Progenitor cell of endocrine pancreas (in vitro differentiated cells): ENCODE measurements at places on chromosomes 12 and 14. TPM values are rescaled to one million over a fixed set of nuclear protein-coding genes. Genes with fewer than 3 reads are reported as not detected.

GRCh38 chr14:77322250-77322902 lies 1.5 kb downstream of the GSTZ1 start:
- H3K4me3 ChIP-seq: peak overlapping the region; percentile 98
- no peak for DNase-seq
- no peaks in the 10 kb centered on the region for H3K36me3 ChIP-seq
- H3K27me3 ChIP-seq: no peaks in the 10 kb centered on the region
- H3K4me1 ChIP-seq: peaks cover 26% of the 10 kb centered on the region

- peaks cover 15% of the 10 kb centered on the region for H3K4me1 ChIP-seq
- DNase-seq: no peak
- no peak overlapping the region for H3K4me3 ChIP-seq
- no peak overlapping the region for H3K27ac ChIP-seq
- no peaks in the 10 kb centered on the region for H3K36me3 ChIP-seq
Observed at GRCh38 chr12:51922762-51923505, 15.6 kb downstream of the ACVRL1 start.

KIF5A gene
- total RNA-seq: 2.5 and 2.8 TPM in 2 replicates

TPH2 gene
- total RNA-seq: not detected in 2 replicates

- peaks cover 10% of the 10 kb centered on the region for H3K4me1 ChIP-seq
- H3K4me3 ChIP-seq: no peak overlapping the region
- no peak for DNase-seq
- H3K36me3 ChIP-seq: no peaks in the 10 kb centered on the region
- H3K27ac ChIP-seq: no peak overlapping the region
Observed at GRCh38 chr12:58530742-58531062, 389.6 kb downstream of the LRIG3 start.

DNA sequence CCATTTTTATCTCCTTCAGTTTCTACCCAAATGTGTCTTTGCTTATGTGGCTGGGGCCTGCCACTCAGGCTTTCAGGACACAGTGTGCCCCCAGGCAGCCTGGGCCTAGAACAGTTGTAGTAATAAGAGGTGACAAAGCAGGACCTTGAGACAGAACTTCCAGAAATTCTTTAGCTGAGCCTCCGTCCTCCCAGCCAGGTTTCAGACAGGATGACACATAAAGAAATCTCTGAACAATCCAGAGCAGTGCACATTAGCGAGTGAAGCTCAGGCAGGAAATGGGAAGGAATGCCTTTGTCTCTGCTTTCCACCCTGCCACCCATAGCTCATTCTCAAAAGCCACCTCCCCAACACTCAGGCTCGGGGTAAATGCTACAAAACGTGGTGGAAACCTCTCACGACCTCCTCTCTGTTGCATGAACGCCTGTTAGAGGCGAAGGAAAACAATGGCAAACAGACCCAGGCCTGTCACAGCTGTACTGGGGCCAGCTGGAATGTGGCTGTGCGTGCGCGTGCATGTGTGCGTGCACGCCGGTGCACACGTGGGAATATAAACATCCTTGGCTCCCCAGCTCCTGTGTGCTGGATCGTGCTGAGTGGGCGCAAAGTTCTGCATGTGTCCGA lies 286.7 kb downstream of the ZFP36L1 start:
- no peak for DNase-seq
- H3K4me3 ChIP-seq: no peak overlapping the region
- peak overlapping the region; percentile 57 for H3K27ac ChIP-seq
- H3K27me3 ChIP-seq: no peaks in the 10 kb centered on the region

PTPN21 gene
- 40.0 and 42.1 TPM in 2 replicates for total RNA-seq

DNA sequence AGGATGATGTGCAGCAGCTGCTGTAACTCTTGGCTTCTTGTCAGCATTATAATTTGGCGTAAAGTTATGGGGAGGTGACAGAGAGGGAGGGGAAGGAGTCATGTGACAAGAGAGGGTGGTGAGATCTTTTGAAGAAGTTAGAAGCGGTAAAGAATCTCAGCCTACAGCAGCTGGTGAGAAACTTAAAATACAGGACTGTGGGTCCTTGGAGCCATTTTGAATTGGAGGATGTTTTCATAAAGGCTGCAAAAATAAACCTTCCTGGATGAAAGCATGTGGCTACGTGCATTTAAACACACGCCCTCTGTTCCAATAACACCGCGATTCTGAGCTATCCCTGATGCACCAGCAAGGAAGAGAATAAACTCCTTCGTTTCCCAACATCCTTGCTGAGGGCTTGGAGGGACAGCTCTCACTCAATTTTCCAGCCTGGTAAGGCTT lies 133.7 kb downstream of the TMEM30B start:
- peaks cover 3% of the 10 kb centered on the region for H3K36me3 ChIP-seq
- H3K4me1 ChIP-seq: no peaks in the 10 kb centered on the region
- H3K27me3 ChIP-seq: no peaks in the 10 kb centered on the region
- DNase-seq: no peak
- no peak overlapping the region for H3K27ac ChIP-seq

CCDC197 gene
- total RNA-seq: not detected in 2 replicates
